ENCODE measurements at places on chromosomes 4 and X. TPM values are rescaled to one million over a fixed set of nuclear protein-coding genes. Genes with fewer than 3 reads are reported as not detected.

LNX1 gene
- not detected for total RNA-seq

VMA21 gene
- 22.7 TPM for total RNA-seq

GSX2 gene
- not detected for total RNA-seq

ADH1C gene
- not detected for total RNA-seq

PDHA2 gene
- not detected for total RNA-seq

CENPI gene
- total RNA-seq = 0.17 TPM

ARHGEF38 gene
- total RNA-seq = not detected
